Activated naive CD8-positive, alpha-beta T cell treated with anti-CD3 and anti-CD28 coated beads, Interleukin-2, amount 10 ng/mL, durations not matched to agents 7 days and 5 days (primary cell): ENCODE measurements at places on chromosomes 16 and 17. TPM values are rescaled to one million over a fixed set of nuclear protein-coding genes. Genes with fewer than 3 reads are reported as not detected.
A peak's percentile ranks its signal among the peaks of the same experiment; 100 is the strongest.

- no peak overlapping the region for H3K27ac ChIP-seq
- H3K36me3 ChIP-seq = no peaks in the 10 kb centered on the region
- DNase-seq = no peak
- H3K4me3 ChIP-seq = no peak overlapping the region
- H3K4me1 ChIP-seq = no peaks in the 10 kb centered on the region
- H3K27me3 ChIP-seq = no peaks in the 10 kb centered on the region
Measured at GRCh38 chr16:52819405-52819804, 233.3 kb downstream of the CHD9NB start.

- peaks cover 5% of the 10 kb centered on the region for H3K27me3 ChIP-seq
- H3K36me3 ChIP-seq = no peaks in the 10 kb centered on the region
- DNase-seq = no peak
- H3K27ac ChIP-seq = no peak overlapping the region
- H3K4me3 ChIP-seq = no peak overlapping the region
Measured at GRCh38 chr16:66668777-66669444, 27.6 kb downstream of the CMTM4 start.

GRCh38 chr16:65294165-65294564 lies 172.3 kb upstream of the CDH11 start:
- no peaks in the 10 kb centered on the region for H3K27me3 ChIP-seq
- no peaks in the 10 kb centered on the region for H3K4me1 ChIP-seq
- H3K27ac ChIP-seq = no peak overlapping the region
- H3K36me3 ChIP-seq = no peaks in the 10 kb centered on the region
- H3K4me3 ChIP-seq = no peak overlapping the region

DNA sequence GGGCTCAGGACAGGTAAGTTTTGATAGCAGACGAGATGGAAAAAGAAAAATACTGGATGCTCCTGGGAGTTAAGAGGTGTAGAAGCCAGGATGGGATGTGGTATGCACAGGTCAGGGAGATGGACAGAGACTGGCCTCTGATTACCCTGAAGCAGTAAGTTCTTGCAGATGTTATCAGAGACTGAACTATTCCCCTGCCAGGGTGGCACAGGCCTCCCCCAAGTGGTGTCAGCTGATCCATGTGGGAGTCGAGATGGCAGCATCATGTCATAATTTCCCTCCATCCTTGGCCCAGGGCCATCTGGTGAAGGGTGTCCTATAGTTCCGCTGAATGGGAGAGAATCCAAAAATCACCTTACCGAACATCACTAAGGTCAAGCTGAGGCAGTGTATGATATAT lies 14.1 kb upstream of the NKD1 start:
- peaks cover 26% of the 10 kb centered on the region for H3K27me3 ChIP-seq
- no peak for DNase-seq
- H3K27ac ChIP-seq = no peak overlapping the region
- H3K4me3 ChIP-seq = no peak overlapping the region
- no peaks in the 10 kb centered on the region for H3K36me3 ChIP-seq

DNA sequence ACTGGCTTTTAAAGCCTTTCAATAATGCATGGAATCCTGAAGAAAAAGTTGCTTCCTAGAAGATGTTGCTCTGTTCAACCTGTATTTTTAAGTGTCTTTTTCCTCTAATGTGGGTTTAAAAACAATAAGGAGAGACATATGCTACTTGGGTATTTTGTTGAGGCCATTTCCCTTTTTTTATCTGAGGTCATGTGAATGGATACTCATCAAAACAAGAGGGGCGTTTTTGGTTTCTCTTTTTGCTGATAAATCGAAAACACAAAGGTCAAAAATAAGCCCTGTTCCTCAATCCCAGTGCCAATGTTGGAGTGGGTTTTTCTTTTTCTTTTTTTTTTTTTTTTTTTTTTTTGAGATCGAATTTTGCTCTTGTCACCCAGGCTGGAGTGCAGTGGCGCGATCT lies 468.0 kb upstream of the RBFOX1 start:
- H3K4me1 ChIP-seq = no peaks in the 10 kb centered on the region
- no peak overlapping the region for H3K27ac ChIP-seq
- no peaks in the 10 kb centered on the region for H3K27me3 ChIP-seq
- H3K36me3 ChIP-seq = no peaks in the 10 kb centered on the region

DNA sequence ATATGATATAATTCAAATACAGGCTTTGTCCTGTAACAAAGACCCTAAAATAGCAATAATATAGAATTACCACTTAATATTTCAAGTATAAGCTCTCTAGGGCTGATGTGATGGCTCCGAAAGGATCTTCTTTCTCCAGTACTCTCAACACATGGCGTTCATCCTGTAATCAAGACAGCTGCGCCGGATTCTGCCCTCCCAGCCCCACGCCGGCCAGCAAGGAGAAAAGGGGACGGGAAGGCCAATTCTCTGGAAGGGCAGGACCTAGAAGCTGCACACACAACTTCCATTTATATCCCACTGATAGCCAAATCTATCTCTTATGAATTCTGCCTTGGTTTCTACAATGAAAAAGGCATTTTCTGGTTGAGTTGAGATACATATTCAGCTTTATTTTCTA lies 32.0 kb downstream of the CCDC182 start:
- no peak overlapping the region for H3K4me3 ChIP-seq
- H3K4me1 ChIP-seq = no peaks in the 10 kb centered on the region
- H3K36me3 ChIP-seq = peaks cover 3% of the 10 kb centered on the region

DNA sequence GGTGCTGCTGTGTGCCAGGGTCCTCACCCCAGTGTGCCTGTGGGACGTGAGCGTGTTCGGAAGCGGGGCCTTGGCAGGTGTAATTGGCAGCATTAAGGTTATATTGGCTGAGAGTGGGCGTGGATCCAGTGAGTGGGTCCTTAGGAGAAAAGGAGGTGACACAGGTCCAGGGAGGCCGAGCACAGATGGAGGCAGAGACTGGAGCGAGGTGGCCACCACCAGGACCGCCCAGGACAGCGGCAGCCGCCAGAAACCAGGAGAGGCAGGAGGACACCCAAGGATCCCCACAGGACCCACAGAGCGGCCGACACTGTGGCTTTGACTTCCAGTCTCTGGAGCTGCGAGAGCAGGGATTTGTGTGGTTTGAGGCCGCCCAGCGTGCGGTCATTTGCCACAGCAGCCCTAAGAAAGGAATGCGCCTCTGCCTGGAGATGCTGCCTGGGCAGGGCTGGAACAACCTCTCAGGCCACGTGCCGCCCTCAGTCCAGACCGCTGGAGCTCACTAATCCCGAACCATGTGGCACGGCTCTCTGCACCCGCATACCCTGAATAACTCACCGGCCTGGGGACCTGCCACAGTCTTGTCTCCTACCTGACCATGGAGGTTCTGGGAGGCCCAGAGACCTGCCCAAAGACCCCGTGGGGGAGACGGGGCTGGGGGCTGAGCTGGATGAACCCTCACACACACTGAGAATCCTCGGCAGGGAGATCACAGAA lies 45.4 kb downstream of the SOX8 start:
- no peak overlapping the region for H3K4me3 ChIP-seq
- no peaks in the 10 kb centered on the region for H3K4me1 ChIP-seq
- peaks cover 6% of the 10 kb centered on the region for H3K27me3 ChIP-seq
- no peaks in the 10 kb centered on the region for H3K36me3 ChIP-seq
- H3K27ac ChIP-seq = no peak overlapping the region

DNA sequence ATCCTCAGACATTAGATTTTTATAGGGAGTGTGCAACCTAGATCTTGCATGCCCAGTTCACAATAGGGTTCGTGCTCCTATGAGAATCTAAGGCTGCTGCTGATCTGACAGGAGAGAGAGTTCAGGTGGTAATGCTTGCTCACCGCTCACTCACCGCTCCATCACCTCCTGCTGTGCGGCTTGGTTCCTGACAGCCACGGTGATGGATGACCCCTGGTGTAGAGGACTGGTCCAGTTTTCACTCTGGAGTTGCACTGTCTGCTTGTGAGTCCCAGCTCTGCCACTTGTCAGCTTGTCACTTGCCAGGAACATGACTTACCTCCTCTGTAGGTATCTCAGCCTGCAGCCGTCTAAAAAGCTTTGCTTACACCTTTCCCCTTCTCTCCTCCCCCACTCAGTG lies 214.6 kb downstream of the SNX29 start:
- no peak overlapping the region for H3K4me3 ChIP-seq
- no peaks in the 10 kb centered on the region for H3K27me3 ChIP-seq
- H3K4me1 ChIP-seq = no peaks in the 10 kb centered on the region

- no peak overlapping the region for H3K27ac ChIP-seq
- no peak for DNase-seq
- H3K4me3 ChIP-seq = no peak overlapping the region
- no peaks in the 10 kb centered on the region for H3K36me3 ChIP-seq
- no peaks in the 10 kb centered on the region for H3K27me3 ChIP-seq
Measured at GRCh38 chr16:58931436-58931835, 197.3 kb upstream of the GOT2 start.

DNA sequence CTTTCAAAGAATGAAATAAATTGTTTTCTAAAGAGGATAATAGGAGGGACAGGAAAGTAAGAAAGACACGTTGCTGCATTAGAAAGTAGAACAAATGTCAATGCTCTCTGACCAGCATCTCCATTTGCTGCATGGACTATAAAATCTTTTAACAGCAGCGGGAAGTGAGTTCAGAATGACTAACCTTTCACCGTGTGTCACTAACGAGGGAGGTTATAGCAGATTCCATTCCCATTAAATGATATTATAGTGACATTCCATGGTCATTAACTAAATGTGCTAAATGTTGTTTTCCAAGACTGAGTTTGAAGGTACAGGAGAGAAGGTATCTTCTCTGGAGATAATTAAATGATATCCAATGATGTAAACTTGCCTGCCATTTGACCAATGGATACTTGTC lies 127.1 kb upstream of the HS3ST3A1 start:
- H3K27me3 ChIP-seq = peaks cover 4% of the 10 kb centered on the region
- DNase-seq = no peak
- H3K36me3 ChIP-seq = no peaks in the 10 kb centered on the region
- no peak overlapping the region for H3K4me3 ChIP-seq
- no peak overlapping the region for H3K27ac ChIP-seq

DNA sequence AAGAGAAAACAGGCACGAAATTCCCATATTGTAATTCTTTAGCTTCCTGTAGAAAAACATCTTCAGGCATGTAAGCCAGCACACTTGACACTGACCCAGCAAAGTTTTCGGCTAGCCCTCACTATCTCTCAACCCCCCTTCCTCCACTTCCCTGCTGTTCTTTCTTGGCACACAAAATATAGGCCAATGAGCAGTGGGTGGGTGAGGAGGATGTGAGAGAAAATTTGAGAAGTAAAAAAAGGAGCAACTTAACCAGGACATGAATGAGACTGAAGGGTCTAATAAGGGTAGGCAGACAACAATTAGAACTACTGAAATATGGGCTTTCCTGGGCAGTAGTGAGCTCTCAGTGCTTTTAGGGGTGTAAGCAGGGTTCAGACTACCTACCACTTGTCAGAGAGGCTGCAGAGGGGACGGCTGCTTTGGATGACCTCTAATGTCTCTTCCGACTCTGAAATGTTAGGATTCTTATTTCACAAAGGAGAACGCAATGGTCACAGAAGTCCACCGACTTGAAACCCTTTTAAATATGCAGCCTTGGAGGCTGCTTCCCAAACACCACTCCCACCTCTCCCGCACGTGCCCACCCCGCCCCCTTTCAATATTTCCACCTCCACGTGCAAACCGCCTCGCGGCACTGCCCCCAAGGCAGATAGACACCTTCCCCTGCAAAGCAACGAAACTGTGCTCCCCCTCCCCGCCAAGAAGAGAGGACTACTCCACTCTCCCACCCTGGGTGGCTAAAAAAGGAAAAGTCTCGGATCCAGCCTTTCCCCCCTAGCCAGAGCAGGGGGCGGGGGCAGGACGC lies 889 bp downstream of the MBTD1 start:
- H3K4me1 ChIP-seq = peaks cover 44% of the 10 kb centered on the region
- peak overlapping the region; percentile 74 for H3K27ac ChIP-seq
- peaks cover 18% of the 10 kb centered on the region for H3K36me3 ChIP-seq
- DNase-seq = no peak

- no peaks in the 10 kb centered on the region for H3K27me3 ChIP-seq
- peak overlapping the region; percentile 76 for H3K27ac ChIP-seq
- H3K4me1 ChIP-seq = peaks cover 38% of the 10 kb centered on the region
Measured at GRCh38 chr17:79992649-79993389, 42.9 kb downstream of the TBC1D16 start.

DNA sequence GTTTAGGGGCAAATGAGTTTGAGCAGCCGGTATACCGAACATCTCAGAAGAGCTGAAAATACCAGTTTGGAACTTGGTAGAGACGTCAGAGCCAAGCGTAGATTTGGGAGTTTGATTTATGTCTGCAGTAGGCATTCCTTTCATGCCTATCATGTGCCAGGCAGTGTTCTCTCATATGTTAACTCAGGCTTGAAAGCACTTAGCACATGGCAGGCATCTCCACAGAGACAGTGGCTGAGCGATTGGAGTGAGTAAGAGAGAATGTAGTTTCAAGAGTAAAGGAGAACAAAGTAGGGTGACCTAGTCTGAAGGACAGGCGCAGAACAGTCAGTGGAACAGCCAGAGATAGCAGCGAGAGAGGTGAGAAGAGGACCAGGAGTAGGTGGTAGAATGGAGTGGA lies 207.0 kb downstream of the FTO start:
- no peak for DNase-seq
- H3K27me3 ChIP-seq = no peaks in the 10 kb centered on the region
- H3K4me1 ChIP-seq = peaks cover 30% of the 10 kb centered on the region
- H3K27ac ChIP-seq = no peak overlapping the region
- H3K36me3 ChIP-seq = peaks cover 4% of the 10 kb centered on the region

DNA sequence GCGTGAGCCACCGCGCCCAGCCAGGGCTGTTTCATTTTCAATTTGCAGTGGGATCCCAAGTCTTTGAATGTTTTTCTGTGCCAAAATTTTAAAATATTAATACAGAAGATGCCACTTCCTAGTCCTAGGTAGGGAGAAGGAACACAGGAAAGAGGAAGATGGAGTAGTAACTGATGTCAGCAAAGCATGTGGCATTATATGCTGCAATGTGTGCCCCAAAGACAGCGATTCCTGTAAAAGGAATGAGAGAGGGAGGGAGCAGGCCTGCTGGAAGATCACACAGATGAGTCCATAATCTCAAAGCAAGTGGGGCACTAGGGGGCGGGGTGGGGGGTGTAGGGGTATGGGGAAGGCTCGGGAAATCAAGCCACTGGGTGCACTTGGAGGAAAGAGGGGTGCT lies 23.4 kb upstream of the SSTR2 start:
- H3K4me3 ChIP-seq = no peak overlapping the region
- peaks cover 2% of the 10 kb centered on the region for H3K27me3 ChIP-seq
- DNase-seq = no peak
- no peak overlapping the region for H3K27ac ChIP-seq
- peaks cover 15% of the 10 kb centered on the region for H3K4me1 ChIP-seq
- H3K36me3 ChIP-seq = peaks cover 9% of the 10 kb centered on the region

- peaks cover 51% of the 10 kb centered on the region for H3K4me1 ChIP-seq
Measured at GRCh38 chr16:31356566-31357323, 1.8 kb downstream of the ITGAX start.

VMP1 gene
- total RNA-seq = 116 TPM

TEKT1 gene
- total RNA-seq = not detected

GAST gene
- total RNA-seq = not detected

TBC1D24 gene
- 16.5 TPM for total RNA-seq

PGP gene
- total RNA-seq = 23.2 TPM

RUNDC1 gene
- 17.8 TPM for total RNA-seq

BAIAP3 gene
- total RNA-seq = 27.4 TPM

CTRB2 gene
- not detected for total RNA-seq
